ENCODE measurements at places on chromosomes 3 and 15. TPM values are rescaled to one million over a fixed set of nuclear protein-coding genes. Genes with fewer than 3 reads are reported as not detected.
A peak's percentile ranks its signal among the peaks of the same experiment; 100 is the strongest.

DNA sequence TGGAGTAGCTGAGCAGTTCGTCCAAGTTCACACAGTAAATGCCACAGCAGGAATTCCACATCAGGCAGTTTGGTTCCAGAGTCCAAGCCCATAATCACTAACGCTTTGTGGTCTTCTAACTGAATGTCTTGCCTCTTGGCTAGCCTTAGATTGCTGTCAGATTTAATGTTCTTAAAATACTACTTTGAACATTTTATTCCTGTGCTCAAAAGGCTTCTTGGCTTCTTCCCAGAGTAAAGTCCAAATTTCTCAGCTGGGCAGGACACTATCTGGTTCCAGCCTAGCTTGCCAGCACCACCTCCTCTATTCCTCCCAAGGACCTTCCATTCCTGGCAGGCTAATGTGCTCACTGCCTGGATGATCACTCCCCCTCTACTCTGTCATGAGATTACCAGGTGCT lies 256.9 kb downstream of the SQOR start:
- DNase-seq = no peak
- H3K36me3 ChIP-seq = no peaks in the 10 kb centered on the region
- H3K27me3 ChIP-seq = no peaks in the 10 kb centered on the region
- no peak overlapping the region for H3K4me3 ChIP-seq
- no peak overlapping the region for H3K27ac ChIP-seq

- H3K4me3 ChIP-seq = no peak overlapping the region
- no peaks in the 10 kb centered on the region for H3K36me3 ChIP-seq
- H3K27me3 ChIP-seq = no peaks in the 10 kb centered on the region
- no peak overlapping the region for H3K27ac ChIP-seq
- DNase-seq = no peak
These were observed 5.7 kb upstream of the DYNLT2B start for GRCh38 chr3:196323691-196324090.

GRCh38 chr3:174062923-174063322 lies 665.4 kb downstream of the NLGN1 start:
- H3K27me3 ChIP-seq = no peaks in the 10 kb centered on the region
- no peak overlapping the region for H3K4me3 ChIP-seq
- peak; percentile 9 for DNase-seq
- H3K36me3 ChIP-seq = no peaks in the 10 kb centered on the region
- no peak overlapping the region for H3K27ac ChIP-seq
- H3K4me1 ChIP-seq = no peaks in the 10 kb centered on the region

GRCh38 chr3:128066676-128067075 lies 14.4 kb downstream of the SEC61A1 start:
- H3K4me3 ChIP-seq = no peak overlapping the region
- H3K4me1 ChIP-seq = no peaks in the 10 kb centered on the region
- no peak for DNase-seq
- H3K36me3 ChIP-seq = peaks cover 80% of the 10 kb centered on the region

DNA sequence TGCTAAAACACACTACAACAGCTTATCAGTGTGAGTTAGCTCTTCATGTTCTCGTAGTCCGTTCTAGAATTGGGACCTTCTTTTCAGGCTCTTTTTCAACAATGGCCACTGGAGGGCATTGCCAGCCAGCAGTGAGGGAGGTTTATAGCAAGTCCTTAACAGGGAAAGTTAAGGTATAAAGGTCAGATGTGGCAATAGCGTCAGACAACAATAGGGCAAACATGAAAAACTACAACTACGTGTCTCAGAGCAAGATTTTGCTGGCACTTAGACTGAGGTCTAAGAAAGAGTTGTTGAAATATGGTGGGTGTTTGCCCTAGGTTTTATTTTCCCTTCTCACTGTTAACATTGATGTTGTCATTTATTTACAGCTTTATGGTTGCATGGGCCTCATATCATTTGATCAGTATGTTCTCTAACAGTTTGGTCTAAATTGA lies 161.4 kb downstream of the GMNC start:
- H3K27ac ChIP-seq = no peak overlapping the region
- H3K4me3 ChIP-seq = no peak overlapping the region
- H3K27me3 ChIP-seq = no peaks in the 10 kb centered on the region
- DNase-seq = peak; percentile 37
- no peaks in the 10 kb centered on the region for H3K4me1 ChIP-seq

DNA sequence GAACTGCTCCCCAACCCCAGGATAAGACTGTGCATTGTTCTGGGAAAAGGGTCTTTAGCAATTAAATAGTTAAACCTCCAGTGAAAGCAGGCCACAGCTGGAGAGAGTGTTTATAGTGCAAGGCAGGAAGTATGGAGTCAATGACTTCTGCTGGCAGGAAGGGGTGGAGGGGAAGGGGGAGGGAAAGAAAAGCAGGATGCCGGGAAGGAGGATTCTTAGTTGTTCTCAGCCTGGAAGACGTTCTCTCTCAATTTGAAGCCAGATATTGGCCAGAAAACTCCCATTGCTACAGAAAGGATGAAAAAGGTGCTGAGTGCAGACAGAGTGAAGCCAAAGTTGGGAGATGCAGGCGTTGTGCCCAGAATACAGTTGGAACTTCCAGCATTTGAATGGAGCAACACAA lies 35.7 kb upstream of the ACTL6A start:
- H3K27ac ChIP-seq = peak overlapping the region; percentile 78
- peak overlapping the region; percentile 18 for H3K4me3 ChIP-seq
- H3K36me3 ChIP-seq = no peaks in the 10 kb centered on the region
- no peaks in the 10 kb centered on the region for H3K27me3 ChIP-seq

DNA sequence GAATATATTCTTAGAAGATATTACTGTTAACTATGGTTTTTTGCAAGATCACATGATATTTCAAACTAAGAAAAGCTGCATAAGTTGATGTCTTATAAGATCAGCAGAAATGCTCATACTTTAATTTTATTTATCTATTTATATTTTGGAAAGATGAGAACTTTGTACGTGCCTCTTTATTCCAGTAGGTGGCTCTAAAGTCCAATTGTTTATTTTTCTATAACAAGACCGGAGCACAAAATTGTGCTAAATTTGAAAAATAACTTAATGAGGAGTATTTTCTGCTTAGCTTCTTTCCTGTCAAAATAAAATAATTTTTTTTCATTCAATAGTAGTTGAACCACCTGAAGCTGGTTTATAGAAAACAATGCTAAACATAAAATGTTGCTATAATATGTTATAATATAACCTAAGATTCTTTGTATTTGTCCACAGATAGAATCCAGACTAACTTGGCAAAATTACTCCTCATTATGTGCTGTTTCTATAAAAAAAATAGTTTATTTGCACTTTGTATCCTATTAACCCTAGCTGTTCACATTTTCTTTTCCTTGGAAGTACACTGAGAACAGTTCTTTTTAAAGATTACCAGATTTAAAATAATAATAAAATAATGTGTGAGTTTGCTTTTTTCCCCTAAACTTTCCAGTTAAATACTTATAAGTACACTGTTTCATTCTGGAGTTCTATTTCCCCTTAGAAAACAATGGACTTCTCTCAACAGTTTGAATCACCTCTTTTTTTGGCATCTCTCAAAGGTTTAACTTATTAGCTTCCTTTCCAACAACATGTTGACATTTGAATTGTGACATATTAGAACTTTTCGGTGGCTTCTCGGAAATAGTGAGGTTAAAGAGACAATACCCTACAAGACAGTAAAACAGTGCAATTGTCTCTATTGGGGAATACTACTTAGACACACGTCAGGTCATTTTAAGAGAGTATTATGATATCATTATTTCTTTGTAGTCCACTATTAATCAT lies 530.0 kb downstream of the MECOM start:
- peaks cover 44% of the 10 kb centered on the region for H3K4me1 ChIP-seq
- DNase-seq = peak; percentile 83
- H3K27me3 ChIP-seq = no peaks in the 10 kb centered on the region
- peaks cover 4% of the 10 kb centered on the region for H3K36me3 ChIP-seq
- peak overlapping the region; percentile 52 for H3K27ac ChIP-seq

GRCh38 chr3:124926426-124927101 lies 8.0 kb downstream of the MUC13 start:
- H3K36me3 ChIP-seq = no peaks in the 10 kb centered on the region
- no peak overlapping the region for H3K4me3 ChIP-seq
- H3K27ac ChIP-seq = no peak overlapping the region

- no peak for DNase-seq
- peaks cover 5% of the 10 kb centered on the region for H3K27me3 ChIP-seq
- no peak overlapping the region for H3K4me3 ChIP-seq
- no peak overlapping the region for H3K27ac ChIP-seq
- no peaks in the 10 kb centered on the region for H3K4me1 ChIP-seq
These were observed 97.2 kb upstream of the TMCO5A start for GRCh38 chr15:37837276-37837675.

DNA sequence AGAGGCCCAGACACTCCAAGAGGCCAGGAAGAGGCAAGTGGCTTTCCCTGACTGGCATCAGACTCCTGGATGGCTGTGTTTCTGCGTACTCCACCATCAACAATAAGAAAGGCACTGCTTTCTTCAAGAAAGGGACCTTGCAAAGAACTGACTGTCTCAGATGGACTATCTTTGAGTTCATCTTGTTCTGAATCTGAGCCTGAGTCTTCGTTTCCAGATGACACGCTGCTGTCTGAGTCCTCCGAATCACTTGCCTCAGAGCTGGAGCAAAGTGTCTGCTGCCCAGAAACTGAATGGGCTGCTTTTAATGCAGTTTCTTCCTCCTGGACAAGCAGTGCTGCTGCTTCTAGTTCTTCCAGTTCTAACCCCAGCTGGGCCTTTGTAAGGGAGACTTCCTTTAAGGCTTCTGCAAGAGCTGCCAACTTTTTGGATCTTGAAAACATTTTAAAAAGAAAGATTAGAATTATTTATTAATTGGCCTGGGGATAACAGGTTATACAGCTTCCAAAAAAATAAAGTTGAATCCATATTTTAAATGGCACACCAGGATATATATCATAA lies 97.8 kb downstream of the SHQ1 start:
- H3K27ac ChIP-seq = no peak overlapping the region
- no peaks in the 10 kb centered on the region for H3K36me3 ChIP-seq
- no peaks in the 10 kb centered on the region for H3K27me3 ChIP-seq
- no peaks in the 10 kb centered on the region for H3K4me1 ChIP-seq
- no peak for DNase-seq

GRCh38 chr15:80562033-80562432 lies 133.1 kb upstream of the ABHD17C start:
- DNase-seq = no peak
- H3K4me1 ChIP-seq = no peaks in the 10 kb centered on the region
- no peaks in the 10 kb centered on the region for H3K27me3 ChIP-seq
- no peak overlapping the region for H3K27ac ChIP-seq
- no peak overlapping the region for H3K4me3 ChIP-seq
- H3K36me3 ChIP-seq = no peaks in the 10 kb centered on the region

ROBO1 gene
- total RNA-seq = 26.4 TPM

EOGT gene
- 103 TPM for total RNA-seq

HTR3E gene
- not detected for total RNA-seq

RRP9 gene
- 30.1 TPM for total RNA-seq

Measured in endothelial cell of umbilical vein (primary cell).